ENCODE measurements at places on chromosomes 16 and 17.

- no peak for DNase-seq
Measured at GRCh38 chr16:2243781-2244180, 7.5 kb downstream of the DNASE1L2 start.

GRCh38 chr17:63848834-63849689 lies 6.6 kb upstream of the SMARCD2 start:
- no peak for DNase-seq

- no peak for DNase-seq
Measured at GRCh38 chr17:48016112-48016511, 21.5 kb downstream of the COPZ2 start.

DNA sequence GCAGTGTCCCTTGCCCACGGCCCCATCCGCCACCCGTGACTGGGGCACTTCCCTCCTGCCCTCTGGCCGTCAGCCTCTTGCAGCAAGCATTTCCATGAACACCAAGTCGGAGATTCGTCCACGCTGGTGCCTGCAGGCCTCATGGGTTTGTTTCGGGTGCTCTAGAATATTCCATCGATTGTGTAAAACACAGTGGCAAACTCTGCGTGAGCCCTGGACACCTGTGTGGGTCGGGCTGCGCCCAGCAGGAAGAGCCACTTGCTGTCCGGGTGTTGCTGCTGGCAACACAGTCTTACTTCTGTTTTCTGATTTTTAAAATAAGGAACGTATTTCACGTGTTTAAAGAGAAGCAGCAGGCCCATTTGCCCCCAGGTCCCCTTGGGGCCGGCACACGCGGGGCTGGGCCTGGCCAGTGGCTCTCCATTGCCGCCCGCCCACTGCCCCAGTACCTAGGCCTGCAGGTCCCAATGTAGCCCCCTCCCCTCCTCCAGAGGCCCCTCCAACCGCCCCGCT lies 10.0 kb downstream of the CYBC1 start:
- DNase-seq, result no peak

DNA sequence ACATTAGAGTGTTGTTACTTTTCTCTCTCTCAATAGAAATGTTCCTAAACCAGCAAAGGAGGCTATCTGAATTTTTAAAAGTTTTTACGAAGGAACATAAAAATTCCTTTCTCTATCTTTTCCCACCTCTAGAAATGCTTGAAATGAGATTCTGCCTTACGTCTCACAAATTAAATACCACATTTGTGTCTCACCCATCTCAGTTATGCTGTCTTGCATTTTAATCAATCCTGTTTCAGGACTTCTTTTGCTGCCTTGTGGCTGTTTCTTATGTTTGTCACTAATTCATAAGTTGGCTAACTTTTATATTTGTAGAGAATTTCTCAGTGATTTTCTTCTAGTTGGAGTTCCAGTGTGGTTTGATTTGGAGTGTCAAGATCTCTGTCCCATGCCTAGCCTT lies 3.5 kb downstream of the OMG start:
- DNase-seq, result no peak

GRCh38 chr17:1029196-1029921 lies 32.4 kb downstream of the TIMM22 start:
- DNase-seq, result no peak
